HEK293T (cell line): ENCODE measurements at places on chromosomes 2 and 18.

DNA sequence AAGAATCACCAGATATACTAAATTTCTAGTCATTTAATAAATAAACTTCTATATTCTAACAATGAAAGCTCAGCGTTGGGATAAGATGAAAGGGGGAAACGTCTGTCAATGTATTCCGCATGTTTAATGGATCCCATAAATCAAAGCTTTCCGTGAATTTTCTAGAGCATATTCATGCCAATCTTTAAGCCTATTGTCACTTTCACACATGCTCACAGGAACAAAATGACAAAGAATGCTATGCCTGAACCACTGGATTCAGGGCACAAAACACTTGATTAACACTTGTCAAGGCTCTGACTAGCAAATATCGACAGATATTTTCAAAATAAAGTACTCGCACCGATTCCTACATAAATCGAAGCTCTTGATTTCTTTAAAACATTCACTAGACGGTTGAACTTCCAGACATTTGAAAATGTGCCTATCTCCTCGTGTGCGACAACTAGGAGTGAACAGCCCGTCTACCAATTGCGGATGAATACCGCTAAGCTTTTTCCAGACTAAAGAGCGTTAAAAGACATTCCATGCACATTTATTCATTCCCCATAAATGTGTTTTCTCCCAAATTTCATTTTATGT is 1.8 kb downstream of the TLK1 start:
- no peak for DNase-seq

GRCh38 chr18:47912343-47912742 is 18.1 kb downstream of the SMAD2 start:
- no peak for DNase-seq

- no peak for DNase-seq
Measured at GRCh38 chr2:171726847-171727450, 39.7 kb downstream of the DYNC1I2 start.

DNA sequence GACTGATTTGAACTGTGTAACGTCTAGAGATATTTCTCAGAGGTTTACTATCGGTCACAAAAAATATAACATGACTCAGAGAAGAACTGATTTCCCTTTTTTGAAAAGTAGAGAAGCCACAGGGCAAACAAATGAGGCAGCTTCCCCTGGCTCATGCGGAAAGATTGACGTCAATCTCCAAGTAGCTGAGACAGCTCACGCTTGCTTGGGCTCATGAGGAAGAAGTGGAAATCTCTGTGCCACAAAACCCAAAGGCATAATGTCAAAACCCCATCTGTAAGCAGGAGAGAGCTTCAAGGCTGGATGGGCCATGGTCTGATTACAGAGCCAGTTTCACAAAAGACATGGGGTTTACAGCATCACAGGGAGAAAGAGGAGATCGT is 188.1 kb downstream of the ARL4C start:
- no peak for DNase-seq

GRCh38 chr2:143311426-143311825 is 182.2 kb downstream of the ARHGAP15 start:
- DNase-seq, result no peak

DNA sequence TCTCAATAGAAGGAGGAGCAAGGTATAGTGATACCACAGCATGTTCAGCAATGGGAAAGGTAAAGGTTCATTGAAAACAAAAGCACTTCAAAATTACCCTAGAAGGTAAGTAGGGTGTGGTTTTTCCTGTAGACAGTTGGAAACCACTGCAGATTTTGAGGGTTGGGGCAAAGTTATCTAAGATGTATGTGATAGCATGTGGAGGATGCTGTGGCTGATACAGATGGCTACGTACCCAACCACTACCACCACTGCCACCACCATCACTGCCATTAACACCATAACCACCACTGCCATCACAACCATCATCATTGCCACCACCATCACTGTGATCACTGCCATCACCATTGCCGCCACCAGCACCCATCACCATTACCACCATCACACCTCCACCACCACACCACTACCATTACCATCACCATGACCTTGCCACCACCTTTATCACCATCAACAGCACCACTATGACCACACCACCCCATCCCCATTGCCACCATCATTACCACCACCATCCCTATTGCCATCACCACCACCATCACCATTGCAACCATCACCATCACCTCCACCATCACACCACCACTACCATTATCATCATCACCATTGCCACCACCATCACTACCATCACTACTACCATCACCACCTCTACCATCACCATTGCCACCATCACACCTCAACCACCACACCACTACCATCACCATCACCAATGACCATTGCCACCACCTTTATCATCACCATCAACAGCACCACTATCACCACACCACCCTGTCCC is 3.7 kb downstream of the TMSB10 start:
- no peak for DNase-seq

DNA sequence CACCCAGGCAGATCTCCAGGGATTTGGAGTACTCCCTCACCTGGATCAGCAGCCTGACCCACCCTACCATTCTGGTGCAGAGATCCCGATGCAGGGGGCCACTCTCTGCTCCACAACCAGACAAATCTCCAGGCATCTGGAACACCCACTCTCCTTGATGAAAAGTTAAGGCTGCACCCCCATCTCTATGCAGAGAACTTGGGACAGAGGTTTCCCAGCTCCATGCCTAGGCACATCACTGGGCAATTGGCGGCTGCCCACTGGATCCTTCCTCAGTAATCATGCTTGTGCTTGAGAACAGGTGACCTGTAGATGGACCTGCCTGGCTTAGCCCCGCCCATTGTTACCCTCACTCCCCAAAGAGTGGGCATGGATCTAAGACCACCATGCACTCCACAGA is 624.9 kb downstream of the CBLN2 start:
- DNase-seq, result no peak

DNA sequence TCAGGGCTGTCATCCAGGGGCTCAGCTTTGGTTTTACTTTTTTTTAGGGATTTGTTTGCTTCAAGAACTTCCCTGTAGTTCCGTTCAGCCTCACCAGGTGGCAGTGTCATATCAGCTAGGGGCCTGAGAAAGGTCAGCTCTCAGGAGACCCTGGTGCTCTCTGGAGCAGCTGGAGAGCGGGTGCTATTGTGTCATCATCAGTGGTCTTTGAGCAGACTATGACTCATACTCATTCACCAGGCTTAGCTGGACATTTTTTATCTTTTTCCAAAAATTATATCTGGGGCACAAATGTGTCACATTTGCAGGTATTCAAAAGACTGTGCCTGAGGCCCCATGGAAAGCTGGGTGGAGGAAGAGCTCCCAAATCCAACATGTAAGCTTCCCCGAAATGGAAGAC is 24.4 kb downstream of the ZNF892 start:
- DNase-seq, result peak; percentile 65

GRCh38 chr2:133334923-133335322 is 233.3 kb downstream of the NCKAP5 start:
- no peak for DNase-seq

GRCh38 chr2:181613241-181613640 is 43.7 kb downstream of the CERKL start:
- DNase-seq, result no peak

DNA sequence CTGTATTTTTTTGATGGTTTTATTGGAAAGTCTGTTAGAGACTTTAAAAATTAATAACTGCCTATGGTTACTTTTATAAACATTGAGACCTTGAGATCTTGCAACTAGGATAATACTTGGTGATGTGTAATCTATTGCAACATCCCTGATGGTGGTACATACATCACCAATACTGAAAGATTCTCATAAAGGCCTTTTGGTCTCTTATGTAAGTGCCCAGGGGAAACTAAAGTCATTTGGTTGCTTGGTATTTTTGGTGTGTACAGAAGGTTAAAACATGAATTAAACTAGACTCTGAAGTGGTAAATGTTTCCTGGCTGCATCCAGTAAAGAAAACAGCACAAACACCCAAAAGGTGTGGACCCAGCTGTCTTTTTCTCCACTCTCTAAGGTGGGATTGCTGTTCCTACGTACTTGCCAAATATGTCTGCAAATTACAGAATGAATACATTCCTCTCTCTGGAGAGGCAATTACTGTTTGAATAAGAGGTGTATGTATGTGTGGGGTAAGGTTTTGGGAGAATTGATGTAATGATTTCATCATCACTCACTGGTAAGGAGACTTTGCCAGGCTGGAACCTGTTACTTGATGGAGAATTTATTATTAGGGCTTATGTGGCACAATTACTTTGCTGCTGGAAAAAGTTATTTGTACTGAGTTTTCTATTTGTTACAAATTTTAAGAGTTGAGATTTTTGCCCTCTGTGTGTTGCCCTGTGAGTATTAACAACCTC is 3.6 kb downstream of the B3GNT2 start:
- DNase-seq, result no peak

DNA sequence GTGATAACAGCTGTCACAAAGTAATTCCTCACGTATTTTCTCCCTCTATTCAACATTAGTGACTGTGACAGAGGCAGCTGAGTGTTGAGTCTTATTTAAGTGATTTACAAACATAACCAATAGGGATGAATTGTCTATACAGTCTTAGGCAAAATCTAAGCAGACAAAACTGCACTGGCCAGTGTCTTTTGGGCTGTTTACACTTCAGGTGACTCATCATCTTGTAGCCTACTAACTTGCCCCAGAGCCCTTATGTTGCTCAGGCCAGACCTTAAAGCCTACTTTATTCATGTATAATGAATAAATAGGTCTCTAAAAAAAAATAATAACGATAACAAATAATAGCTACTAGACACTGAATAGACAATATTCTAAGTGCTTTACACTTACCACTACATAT is 17.2 kb downstream of the THOC1 start:
- DNase-seq, result no peak

GRCh38 chr2:231449503-231450054 is 14.7 kb downstream of the NCL start:
- no peak for DNase-seq

GRCh38 chr18:74499633-74500032 is 3.5 kb downstream of the CNDP2 start:
- no peak for DNase-seq

DNA sequence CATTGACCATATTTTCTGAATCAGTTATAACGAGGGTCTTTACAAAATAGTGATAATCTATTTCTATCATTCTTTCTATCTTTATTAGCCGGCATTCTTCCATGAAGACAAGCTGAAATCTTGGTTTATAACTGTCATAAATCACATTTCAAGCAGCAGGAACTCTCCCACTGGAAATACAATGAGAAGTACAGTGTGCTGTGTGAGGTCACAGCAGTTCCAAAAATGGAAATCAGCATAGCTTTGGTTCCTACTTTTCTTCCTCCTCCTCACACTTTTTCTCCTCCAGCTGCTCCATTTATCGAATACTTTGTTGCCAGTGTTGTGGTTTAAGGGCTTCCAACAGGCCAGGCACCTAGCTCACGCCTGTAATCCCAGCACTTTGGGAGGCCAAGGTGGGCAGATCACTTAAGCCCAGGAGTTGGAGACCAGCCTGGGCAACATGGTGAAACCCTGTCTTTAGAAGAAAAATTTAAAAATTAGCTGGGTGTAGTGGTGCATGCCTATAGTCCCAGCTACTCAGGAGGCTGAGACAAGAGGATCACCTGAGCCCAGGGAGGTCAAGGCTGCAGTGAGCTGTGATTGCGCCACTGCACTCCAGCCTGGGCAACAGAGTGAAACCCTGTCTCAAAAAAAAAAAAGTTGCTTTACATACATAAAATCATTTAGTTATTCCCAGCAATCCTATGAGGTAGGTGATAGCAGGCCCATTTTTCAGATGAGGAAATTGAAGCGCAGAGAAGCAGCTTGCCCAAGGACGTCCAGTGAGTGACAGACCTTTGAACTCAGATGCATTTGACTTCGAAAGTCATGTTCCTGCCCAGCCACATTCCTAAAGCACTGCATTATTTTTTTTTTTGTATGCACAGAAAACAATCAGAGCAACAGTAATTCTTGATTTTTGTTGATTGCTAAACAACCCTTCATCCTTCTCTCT is 34.0 kb upstream of the GPR55 start:
- DNase-seq, result no peak

DNA sequence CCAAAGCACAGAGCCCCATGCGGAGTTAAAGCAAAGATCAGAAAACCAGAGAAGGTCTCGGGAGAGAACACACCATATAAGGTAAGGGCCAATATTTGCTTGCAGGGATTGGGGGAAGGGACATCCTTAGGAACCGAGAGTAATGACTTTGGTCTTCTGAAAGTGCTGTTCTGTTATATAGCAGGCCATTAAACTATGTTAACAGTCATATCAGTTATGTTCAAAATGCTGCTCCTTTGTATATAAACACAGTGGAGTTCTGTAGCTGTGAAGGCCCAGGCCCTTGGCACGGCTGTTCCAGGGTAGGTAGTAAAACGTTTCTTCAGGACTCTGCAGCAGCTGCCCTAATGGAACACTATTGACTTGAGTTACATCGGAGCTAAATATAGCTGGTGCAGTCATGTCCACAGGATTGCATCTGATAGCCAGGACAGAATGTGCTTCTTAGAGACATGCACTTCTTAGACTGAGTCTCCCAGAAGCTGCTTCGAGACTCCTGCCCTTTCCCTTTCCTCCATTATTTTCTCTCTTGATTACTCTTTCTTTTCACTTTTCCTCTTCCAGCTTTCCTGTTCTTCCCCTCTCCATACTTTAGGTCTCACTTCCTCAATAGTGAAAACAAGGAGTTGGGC is 122.4 kb downstream of the SETBP1 start:
- DNase-seq, result peak; percentile 10

DNA sequence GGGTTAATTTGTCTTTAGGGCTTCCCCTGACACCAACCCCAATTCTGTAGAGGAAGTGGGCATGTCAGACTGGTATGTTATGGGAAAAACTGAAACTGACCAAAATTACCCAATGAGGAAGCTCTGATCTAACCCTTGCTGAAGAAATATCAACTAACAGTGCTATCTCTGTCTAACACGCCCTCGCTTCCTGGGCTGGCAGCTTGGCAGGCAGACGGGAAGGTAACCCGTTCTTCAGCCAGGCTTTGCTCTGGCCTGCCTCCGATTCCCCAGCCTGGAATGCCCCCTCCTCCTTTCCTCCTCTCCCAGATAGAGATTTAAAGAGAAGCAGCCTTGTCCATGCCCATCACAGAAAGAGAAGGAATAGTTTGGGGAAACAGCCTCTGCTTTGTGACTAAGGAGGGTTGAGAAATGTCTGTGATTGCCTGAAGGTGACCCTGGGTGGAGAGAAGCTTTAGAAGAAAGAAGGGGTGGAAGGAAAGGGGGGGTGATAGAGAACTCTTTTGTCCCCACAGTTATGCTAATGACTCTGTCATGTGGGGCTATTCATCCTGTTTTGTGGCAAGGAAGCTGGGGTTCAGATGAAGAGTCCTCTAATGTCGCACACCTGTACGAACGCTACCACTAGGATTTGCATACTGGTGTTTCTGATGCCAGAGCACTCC is 15.4 kb downstream of the HK2 start:
- no peak for DNase-seq

DNA sequence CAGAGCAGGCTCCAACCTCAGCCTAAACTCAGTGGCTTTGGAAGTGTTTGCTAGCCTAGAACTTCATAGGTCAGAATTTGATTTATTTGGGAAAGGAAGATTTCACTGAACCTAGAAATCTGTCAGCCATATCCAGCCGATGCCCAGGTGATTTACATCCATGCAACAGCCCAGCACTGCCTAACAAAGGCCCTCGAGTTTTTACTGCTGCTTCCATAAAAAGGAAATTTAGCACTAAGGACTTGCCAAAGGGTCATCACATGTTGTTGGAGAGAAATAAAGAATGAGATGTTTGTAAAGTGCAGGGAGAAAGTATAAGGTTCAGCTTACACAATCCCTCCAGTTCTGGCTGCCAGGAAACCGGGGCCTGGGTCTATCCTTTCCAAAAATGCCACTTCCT is 614.2 kb downstream of the BCL11A start:
- DNase-seq, result no peak
